ENCODE measurements at places on chromosomes 12 and 14.
A peak's percentile ranks its signal among the peaks of the same experiment; 100 is the strongest.

- DNase-seq, result no peak
Measured at GRCh38 chr12:87381742-87382141, 647.5 kb downstream of the C12orf50 start.

DNA sequence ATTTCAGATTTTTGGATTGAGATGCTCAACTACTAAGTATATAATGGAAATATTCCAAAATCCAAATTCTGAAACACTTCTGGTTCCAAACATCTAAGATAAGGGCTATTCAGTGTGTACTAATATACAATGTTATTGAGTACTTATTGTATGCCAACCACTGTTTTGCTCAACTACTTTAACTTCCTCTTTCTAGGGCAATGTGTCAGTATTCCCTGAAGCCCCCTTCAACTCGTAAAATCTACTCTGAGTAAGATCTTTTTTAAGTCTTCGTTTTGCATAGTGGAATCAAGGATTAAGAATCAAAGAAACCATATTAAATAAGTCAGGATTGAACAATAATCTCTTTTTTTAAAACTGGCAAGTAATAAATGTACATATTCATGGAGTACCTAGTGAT lies 45.5 kb downstream of the SPATA7 start:
- no peak for DNase-seq

- DNase-seq, result no peak
Measured at GRCh38 chr14:63855281-63855680, 2.5 kb downstream of the SYNE2 start.

DNA sequence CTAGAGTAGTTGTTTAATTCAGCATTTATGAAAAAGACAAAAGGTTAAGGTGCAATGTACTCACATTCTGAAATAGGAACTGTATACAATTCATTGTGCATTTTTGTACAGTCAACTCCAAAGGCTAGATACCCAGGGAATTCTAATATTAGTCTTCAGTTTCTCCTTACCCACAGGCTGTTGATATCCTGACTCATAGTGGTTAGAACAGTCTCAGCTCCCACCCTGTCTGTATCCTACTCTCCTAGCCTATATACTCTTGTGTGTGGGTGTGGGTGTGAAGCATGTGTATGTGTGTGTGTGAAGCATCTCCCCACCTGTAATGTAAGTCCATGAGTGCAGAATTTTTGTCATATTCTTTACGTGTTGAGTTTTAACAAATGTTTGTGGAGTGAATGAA lies 229.5 kb downstream of the NAV3 start:
- DNase-seq, result no peak

GRCh38 chr12:130366159-130366558 lies 28.5 kb downstream of the PIWIL1 start:
- no peak for DNase-seq

- DNase-seq, result no peak
Measured at GRCh38 chr12:6458281-6459003, 6.6 kb downstream of the TAPBPL start.

DNA sequence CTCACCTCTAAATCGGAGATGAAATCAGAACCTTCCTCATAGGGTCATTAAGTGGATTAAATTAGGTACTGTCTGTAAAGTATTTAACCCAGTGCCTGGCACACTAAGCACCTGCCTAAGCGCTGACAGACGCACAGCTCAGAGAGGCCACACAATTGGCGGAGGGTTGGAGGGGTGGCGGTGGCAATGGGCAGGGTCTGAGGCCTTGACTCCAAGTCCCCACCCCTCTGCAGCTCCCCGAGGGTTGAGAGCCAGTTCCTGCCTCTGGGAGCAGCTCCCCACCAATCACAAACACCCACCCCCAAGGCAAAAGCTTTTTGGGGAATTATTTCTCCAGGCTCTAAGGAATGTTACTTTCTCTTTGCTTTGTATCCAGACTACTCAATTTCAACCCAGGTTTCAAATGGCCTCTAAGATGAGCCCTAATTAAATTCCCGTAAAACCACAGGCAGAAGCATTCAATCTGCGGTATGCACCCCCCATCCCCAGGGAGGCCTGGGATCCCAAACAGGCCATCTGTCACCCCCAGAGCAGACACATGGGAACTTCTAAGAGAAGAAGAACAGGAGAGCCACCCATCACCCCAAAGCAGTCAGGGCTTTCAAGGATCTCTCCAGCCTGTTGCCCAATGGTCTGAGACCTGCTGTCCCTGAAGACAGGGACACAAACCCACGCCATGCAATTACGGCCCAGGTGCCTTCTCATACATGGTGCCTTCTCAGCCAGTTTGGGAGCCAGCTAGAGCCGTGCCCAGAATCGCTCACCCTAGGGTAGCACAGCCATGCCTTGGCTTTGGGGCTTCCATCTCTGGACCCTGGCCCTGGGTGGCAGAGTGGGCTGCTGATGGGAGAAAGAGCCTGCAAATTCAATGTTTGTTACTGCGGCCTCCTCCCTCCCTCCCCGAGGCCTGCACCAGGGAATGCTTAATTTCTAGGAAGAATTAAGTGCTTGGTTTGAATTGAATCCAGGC lies 66.1 kb downstream of the CHGA start:
- DNase-seq, result no peak

DNA sequence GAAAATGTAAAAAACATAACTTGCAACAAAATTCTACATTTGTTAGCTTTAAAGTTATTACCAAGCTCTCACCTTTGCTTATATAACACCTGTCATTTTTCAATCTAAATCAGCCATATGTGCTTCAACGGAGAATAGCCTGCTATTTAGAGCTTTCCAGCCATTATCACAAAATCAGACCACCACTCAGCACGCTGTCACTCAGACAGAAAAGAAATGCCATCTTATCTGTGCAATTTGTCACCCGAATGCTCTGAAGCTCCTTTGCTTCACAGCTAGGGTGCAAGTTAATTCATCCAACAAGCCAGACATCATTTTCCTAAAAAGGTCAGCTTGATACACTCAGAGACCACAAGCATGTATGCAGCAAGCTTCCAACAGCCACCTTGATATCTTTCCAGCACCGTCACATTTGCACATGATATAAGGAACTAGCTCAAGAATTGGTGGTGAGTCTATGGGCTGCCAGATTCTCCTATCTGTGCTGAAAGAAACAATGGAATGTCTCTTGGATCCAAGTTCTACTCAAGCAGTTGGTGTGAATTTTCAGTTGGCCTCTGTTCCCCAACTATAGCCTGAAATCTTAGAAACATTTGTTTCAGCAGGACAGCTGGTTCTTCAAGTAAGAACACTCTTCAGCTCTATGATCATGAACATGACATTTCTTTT lies 20.0 kb upstream of the IFNG-AS1 start:
- no peak for DNase-seq

- no peak for DNase-seq
Measured at GRCh38 chr12:104504146-104504545, 47.4 kb downstream of the CHST11 start.

DNA sequence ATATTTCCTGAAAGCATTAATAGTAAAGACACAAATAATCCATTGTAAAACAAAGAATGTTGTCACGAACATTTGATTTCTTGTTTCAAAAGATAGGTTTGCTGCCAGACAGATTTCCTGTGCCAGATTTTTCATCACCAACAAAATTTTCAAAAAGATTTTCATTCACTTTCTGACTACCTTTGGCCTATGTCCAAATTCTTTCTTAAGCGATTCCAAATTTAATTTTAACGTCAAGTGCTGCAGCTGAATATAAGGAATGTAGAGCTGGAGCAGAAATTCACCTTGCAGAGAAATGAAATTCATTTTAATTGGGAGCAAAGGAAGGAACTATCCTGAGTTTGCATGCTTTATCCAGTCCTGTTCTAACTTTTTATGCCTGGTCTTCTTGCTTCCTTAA lies 277.4 kb downstream of the CCER1 start:
- no peak for DNase-seq

- DNase-seq, result no peak
Measured at GRCh38 chr14:28298156-28298555, 468.4 kb upstream of the FOXG1 start.

DNA sequence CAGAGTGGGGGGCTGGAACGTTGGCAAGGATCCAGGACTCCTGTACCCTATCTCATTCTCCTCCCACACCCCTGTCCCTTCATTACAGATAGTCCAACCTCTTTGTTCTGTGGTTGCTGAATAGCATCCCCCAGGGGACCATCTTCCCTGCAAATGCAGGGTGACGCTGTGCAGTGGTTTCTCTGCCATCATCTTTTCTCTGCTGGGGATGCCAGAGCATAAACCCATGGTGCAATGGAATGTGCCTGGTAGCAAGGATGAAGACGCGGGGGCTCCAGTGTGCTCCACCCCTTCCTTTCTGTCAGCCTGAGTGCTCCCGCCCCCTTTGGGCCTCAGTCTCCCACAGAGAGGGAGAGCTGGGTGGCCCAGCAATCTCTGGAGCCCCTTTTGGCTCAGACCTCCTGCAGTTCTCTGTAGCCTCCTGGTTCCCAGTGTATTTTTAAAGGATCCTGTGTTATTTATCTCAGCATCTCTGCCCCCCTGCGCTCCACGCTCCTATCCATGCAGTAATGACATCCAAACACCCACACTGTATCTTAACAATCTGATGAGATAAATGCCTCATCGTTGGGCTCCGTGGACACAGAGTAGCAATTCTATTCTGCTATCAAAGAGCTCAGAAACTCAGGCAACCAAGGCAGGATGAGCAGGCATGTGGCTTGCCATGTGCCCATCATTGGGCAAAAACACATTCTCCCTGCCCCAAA lies 212.8 kb downstream of the CACNA1C start:
- no peak for DNase-seq

GRCh38 chr12:34335819-34336262 lies 313.5 kb downstream of the ALG10 start:
- DNase-seq, result no peak

DNA sequence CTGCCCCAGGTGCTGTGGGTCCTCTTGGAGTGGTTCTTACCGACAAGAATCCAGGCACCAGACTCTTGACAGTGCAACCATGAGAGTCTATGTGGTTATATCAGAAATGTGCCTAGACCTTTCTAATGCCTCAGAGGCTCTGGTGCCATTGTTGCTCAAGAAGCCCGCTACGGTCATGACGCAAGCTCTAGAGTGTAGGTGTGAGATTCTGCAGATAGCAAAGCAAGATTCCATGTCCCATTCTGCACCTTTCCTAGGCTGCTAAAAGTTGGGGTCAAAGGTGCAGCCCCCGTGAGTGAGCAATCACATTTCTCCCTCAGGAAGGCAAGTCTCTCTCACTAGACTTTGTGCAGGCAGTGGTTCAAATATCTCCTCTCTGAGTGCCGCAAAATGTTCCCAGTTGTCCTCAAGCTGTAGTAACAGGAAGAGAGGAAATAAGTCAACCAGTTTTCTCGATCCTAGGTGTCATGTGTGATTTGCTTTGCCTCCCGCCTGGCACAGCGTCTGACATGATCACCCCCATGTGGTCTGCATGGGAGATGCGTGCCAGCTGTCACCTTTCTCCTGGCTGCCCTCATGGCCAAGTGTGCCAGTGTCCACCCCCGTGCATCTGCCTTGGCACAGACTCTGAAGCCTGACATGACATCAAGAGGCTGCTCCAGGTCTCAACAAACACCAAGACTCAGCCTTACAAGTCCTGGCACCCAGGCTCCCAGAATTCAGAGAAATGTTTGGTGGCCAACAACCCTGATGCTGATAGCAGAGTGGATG lies 122.5 kb upstream of the COCH start:
- no peak for DNase-seq

DNA sequence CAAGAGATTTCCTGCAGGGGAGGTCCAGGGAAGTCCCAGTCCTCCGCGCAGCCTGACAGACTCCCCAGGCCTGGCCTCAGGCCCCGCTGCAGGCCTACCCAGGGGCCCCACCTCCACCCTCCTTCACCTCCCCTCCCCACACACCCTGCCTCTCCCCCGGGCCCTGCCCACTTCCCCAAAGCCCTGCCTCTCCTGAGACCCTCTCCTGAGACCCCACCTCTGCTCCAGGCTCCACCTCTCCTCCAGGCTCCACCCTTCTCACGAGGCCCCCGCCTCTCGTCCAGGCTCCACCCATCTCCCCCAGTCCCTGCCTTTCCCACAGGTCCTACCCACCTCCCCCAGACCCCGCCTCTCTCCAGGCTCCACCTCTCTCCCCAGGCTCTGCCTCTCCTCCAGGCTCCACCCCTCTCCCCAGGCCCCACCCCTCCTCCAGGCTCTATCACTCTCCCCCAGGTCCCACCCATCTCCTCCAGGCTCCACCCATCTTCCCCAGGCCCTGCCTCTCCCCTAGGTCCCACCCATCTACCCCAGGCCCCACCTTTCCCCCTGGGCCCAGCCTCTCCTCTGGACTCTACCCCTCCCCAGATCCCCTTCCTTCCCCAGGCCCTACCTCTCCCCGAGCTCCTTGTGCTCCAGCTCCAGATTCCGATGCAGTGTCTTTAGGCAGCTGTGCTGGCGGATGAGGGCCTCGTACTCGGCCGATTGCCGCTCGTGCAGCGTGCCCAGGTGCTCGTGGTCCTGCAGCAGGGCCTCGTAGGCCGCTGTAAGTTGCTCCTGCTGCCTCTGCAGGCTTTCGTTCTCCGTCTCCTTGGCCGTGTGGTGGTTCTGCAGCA lies 58.8 kb upstream of the GPR68 start:
- peak; percentile 98 for DNase-seq

- DNase-seq, result no peak
Measured at GRCh38 chr14:92615451-92615850, 101.9 kb downstream of the RIN3 start.

DNA sequence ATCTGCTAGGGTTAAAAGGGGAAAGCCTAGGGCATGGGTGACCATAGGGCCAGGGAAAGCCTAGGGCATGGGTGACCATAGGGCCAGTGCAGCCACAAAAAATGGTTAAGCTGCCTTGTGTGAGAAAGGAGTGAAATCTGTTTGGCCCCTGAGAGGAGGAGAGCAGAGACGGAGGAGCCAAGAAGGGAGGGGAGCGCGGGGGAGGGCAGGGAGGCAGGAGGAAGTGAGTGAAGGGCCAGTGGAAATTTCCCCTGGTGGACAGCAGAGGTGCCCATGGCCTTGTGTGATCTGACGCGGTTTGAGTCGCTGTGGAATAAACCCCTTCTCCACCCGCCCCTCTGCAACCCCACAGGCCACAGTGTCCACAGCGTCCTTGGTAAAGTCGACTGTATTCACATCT lies 618 bp upstream of the AQP6 start:
- no peak for DNase-seq

DNA sequence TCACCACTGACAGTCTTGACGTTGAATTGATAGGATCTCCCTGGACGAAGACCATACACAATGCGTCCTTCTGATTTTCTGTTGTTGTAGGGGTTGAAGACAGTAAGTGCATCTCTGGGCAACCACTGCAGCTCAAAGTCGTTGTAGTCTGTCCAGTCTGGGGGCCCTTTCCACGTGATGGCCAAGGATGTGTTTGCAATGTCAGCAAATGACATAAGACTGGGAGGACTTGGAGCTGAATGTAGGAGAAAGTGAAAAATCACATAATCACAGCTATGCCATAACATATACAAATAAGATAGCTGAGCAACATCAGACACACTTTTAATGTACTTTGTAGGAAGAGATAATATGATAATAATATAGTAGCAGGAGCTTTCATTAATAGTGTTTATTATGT lies 77.8 kb downstream of the PTPRB start:
- no peak for DNase-seq

Measured in H1 (cell line).